ENCODE measurements at places on chromosomes 12 and 14.

- DNase-seq, result no peak
Measured at GRCh38 chr12:121753844-121754264, 39.6 kb downstream of the RHOF start.

DNA sequence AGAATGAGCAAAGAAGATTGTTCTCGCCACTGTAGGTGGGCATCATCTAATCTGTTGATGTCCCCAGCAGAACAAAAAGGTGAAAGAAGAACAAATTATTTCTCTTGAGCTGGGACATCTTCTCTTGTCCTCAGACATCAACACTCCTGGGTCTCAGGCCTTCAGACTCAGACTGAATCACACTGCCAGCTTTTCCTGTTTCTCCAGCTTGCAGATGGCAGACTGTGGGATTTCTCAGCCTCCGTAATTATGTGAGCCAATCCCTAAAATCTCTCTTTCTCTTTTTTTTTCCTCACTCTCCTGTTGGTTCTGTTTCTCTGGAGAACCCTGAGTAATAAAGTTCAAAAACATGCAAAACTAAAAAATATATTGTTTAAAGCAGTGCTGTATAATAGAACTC is 3.7 kb upstream of the TMPRSS12 start:
- no peak for DNase-seq

DNA sequence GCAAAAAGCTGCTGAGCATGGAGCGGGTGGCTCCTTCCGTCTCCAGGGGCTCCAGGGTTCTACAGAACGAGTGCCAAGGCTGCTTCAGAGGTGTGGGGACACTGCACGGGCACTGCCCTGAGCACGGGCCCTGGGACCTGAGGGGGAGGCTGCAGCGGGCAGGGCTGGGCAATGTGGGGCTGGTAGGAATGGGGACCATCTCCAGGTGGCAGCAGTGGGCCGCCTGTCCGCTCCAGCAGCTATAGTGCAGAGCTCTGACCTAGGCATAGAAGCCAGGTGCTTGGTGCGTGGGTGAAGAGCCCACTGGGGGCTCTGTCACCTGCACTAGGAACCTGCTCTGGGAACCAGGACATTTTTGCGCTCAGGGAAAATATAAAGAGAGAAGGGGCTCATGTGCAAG is 22.3 kb downstream of the HDAC7 start:
- no peak for DNase-seq

- DNase-seq, result peak; percentile 24
Measured at GRCh38 chr12:116406529-116406928, 129.0 kb upstream of the MED13L start.

DNA sequence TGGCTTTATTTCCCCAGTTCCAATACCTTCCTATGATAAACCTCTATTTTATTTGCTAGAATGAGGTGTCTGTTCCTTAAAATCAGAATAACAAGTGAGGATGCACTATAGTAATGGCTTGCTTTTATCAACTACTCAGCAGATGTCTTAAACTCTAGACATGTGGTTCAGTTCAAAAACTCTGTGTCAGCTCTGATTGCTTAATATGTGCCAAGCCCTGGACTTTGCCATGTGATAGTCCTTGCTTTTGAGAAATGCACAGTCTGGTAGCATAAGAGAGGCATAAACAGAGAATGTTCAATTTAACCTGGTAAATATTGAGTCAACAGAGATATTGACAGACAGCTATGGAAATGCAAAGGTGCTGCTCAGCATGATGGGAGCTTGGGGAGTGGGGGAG is 254.8 kb downstream of the PDZRN4 start:
- no peak for DNase-seq

DNA sequence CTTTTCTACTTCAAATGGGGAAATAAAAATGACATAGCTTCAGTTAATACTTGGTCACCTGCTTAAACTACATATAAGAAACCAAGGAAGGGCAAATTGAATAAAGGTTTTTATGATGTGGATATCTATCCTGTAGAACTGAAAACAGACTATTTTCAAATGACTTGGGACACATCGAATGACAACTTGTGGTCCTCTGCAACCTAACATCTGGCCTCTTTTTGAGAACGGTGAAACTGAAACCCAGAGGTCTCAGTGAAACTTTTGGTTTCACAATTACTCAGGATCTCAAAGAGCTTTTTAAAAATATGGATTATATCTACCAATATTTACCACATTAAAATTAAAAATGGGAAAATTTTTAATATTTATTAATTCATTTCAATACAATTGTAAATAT is 65.2 kb downstream of the PPP2R5E start:
- peak; percentile 57 for DNase-seq

- no peak for DNase-seq
Measured at GRCh38 chr12:122669397-122670070, 33.6 kb downstream of the HCAR2 start.

Measured in GM06990 (cell line).